ENCODE measurements at places on chromosomes 5 and 9.
A peak's percentile ranks its signal among the peaks of the same experiment; 100 is the strongest.

GRCh38 chr5:121915765-121916164 lies 46.0 kb upstream of the SRFBP1 start:
- no peak for DNase-seq

DNA sequence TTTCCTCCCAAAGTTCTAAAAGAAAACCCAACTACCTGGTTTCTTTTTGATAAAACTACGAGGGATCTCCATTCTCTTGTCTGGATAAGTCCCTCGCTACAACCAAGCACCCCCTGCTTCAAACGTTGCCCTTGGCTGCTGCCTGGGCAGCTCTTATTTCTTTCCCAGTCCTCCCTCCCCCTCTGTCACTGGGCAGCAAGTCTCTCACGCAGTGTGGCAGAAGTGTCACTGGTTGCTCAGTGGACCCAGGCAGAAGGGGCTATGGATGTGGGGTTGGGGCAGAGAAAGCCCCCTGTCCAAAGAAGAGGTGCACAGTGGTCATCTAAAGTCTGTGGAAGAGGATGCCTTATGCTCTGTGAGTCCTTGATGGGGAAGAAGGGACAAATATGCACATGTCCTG lies 7.2 kb upstream of the SMIM32 start:
- peak; percentile 39 for DNase-seq

DNA sequence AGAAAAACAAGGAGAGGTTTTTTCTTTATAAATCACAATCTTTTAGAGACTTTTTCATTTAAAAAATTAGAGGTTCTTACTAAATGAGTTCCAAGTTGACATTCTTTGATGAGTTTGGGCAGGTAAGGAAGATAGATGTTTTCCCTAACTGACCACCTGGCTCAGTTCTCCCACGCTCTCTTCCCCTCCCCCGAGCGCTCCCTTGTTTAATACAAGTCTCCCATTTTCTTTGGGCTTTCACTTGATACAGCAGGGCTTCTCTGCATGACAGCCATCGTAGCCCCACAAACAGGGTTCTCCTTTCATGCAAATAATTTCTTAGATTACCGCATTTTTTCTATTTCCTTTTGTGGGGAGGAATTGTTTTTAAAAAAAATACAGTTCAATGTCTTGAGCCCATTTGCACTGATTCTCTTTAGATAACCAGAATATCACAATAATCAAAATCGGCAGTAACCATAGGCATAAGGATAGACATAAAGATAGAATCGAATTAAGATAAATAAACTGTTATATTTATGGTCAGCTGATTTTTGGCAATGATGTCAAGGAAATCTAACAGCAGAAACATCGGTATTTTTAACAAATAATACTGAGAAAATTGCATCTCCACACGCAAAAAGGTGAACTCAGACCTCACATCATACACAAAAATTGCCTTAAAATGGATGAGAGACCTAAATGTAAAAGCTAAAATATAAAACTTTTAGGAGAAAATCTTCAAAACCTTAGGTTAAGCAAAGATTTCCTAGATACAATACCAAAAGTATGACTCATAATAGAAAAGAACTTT lies 325.4 kb downstream of the PIK3R1 start:
- DNase-seq = no peak

DNA sequence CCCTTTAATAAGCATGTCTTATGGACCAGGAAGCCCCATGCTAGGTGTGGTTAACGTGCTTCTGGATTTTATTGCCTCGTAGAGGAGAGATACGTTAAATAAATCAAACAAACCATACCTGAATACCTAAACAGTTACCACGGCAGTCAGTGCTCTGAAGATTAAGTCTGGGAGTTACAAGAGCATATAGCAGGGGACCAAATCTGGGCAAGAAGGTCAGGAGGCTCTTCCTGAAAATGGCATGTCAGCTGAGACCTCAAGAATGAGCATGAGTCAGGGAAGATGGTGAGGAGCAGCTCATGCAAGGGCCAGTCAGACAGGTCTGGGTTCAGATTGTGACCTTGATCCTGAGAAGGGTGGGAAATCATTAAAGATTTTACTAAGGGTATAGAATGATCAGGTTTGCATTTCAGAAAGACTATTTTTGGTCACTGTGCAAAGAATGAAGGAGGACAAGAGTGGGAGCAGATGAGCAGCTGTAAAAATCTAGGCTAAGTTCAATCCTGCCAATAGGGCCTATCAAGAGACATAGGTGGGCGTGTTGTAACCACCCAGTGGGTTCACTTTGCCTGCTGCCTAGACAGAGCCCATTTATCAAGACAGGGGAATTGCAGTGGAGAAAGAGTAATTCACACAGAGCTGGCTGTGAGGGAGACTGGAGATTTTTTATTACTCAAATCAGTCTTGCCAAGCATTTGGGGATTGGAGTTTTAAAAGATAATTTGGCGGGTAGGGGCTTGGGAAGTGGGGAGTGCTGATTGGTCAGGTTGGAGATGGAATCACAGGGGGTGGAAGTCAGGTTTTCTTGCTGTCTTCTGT lies 4.8 kb upstream of the ZNF366 start:
- DNase-seq = peak; percentile 79

DNA sequence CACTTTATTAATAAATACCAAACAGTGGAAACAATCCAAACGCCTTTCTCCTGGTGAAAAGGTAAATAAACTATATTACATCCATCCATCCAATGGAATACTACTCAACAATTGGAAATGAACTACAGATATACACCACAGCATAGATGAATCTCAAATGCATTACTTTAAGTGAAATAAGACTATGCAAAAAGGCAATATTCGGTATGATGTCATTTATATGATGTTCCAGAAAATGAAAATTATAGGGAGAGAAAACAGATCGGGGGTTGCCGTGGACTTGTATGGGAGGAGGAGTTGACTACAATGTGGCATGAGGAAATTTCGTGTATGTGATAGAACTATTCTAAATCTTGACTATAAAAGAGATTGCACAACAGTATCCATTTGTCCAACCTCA lies 27.5 kb upstream of the SLIT3 start:
- no peak for DNase-seq

- no peak for DNase-seq
Observed at GRCh38 chr9:87569518-87569917, 71.9 kb downstream of the DAPK1 start.

GRCh38 chr5:108953940-108954339 lies 206.2 kb downstream of the FER start:
- no peak for DNase-seq

DNA sequence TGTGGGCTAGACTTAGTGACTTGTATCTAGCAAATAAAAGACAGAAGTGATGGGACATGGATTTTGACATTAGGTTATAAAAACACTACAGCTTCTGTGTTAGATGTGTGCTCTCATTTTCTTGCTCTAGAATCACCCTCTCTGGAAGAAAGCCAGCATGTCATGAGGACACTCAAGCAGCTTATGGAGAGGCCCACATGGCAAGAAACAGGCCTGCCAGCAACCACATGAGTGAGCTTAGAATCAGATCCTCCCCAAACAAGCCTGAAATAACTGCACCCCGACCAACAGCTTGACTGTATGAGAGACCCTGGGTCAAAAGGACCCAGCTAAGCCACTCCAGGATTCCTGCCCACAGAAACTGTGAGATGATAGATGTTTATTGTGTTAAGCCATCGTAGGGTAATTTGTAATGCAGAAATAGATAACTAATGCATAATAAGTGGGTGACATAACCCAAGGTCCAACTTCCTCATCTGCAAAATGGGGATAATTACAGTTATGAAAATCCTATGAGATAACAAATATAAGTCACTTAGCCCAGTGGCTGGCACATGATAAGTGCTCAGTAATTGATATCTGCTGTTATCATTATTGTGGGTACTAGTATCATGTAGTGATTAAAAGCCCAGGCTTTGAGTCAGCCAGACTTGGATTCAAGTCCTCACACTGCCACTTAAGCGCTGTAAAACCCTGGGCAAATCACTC lies 86.5 kb downstream of the KLHL3 start:
- DNase-seq = peak; percentile 78

DNA sequence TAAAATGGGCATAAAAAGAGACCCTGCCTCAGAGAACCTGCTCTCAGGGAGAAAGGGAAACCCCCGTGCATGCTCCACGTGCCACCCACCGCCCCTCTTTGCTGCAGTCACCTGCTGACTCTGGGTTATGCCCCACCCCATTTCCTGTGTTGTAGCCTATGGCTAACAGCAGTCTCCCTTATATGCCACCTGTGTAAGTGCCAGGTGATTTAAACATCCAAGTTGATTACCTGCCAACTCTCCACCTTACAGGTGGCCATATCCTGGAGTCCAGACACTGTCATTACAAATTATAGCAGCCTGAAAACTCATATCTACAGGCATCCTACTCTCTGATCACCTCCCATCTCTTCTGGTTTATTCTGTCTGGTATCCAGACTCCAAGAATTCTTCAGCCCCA lies 242.6 kb downstream of the HSPA4 start:
- no peak for DNase-seq

GRCh38 chr9:106615118-106615889 lies 247.7 kb upstream of the ZNF462 start:
- DNase-seq = no peak

DNA sequence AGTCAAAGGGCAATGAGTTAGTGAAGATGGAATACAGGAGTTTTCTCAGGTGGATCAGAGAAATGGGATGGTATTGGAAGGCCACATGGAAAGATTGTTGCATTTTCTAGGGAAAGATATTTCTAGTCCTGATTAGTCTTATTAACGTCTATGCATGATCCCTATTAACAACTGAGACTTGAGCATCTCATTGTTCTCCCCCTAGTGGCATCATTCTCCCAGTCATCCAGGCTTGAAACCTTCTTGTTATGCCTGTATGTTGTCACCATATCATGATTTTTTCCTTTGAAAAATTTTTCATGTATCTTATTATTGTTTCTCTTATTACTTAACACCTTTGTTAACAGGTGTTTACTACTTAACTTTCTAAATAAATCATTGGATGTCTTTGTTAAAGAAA lies 34.4 kb downstream of the KIF2A start:
- DNase-seq = no peak

GRCh38 chr5:134547066-134547465 lies 21.6 kb downstream of the JADE2 start:
- DNase-seq = no peak

GRCh38 chr5:57338068-57338867 lies 144.3 kb downstream of the ACTBL2 start:
- no peak for DNase-seq

GRCh38 chr9:33291901-33292300 lies 1.6 kb downstream of the NFX1 start:
- no peak for DNase-seq

DNA sequence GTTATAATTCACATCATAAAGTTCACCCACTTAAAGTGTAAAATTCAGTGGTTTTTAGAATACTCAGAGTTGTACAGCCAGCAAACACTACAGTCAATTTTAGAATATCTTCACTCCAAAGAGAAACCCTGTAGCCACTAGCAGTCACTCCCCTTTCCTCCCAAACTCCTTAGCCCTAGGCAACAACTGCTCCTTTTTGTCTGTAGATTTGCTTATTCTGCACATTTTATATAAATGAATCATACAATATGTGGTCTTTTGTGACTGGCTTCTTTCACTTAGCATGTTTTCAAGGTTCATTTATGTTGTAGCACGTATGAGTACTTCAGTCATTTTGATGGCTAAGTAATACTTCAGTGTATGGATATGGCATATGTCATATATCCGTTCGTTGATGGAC lies 38.7 kb downstream of the TGFBR1 start:
- DNase-seq = no peak

DNA sequence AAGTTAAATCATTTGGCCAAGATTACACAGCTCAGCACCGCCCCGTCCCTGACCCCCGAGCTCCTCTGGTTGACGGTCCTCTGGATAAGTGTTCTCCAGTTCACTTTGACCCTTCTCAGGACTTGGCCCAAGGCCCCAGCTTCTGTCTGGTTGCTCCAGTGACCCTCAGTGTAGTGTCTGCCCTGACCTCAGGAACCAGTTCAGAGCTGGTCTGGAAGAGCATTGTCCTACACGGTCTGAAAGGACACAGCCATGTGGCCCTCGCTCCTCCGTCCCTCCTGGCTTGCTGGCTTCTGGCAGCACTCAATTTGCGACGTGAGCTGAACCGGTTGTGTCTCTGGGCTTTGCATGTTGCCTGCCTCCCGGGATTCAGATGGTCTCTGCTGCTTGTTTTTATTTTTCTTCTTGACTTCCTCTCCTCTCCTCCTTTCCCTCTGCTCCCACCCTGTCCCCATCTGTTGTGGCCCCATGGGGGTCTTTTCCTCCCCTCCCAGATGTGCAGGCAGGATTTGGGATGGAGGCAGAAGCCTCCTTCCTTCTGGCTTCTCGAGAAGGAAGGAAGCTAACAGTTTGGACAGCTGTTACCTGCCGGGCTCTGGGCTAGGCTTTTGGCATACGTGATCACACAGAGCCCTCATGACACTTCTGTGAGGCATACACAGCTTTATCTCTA lies 72.0 kb downstream of the PPARGC1B start:
- no peak for DNase-seq

DNA sequence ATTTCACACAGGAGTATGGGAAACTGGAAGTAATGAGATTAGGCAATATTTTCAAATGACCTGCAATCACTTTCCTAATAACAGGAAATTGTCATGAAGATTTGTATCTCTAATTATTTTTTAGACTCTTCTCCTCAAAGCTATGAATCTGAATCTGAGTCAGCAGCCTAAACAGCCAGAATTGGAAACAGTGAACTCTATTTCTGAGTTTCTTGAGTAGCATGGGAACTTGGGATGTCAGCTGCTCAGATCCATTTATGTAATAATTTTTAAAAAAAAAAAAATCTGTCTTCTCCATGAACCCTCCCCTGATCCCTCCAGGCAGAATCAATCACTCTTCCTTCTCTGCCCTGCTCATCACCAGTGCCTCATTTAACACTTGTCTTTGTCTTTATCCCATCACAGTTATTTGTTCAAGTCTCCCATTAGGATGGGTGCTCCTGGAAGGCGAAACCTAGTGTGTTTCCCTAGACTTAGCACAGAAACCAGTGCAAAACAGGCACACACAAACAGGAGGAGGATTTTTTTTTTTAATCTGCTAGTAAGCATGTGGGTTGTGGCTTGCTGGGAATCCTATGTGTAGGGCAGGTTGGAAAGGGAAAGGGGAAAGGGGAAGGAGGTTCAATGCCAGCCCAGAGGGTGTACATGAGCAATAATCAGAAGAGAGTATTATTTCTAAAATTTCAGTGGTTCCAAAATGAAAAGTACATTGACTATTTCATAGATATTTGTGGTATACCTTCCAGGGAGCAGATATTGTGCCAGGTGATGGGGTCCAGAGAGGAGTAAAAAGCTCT lies 186.8 kb downstream of the TTLL11 start:
- DNase-seq = no peak

DNA sequence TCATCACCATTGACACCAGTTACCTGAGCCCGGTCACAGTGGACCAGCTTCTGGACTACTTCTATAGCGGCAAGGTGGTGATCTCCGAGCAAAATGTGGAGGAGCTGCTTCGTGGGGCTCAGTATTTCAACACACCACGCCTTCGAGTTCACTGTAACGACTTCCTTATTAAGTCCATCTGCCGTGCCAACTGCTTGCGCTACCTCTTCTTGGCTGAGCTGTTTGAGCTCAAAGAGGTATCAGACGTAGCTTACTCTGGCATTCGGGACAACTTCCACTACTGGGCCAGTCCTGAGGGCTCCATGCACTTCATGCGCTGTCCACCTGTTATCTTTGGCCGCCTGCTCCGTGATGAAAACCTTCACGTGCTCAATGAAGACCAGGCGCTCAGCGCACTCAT lies 520 bp downstream of the CCIN start:
- no peak for DNase-seq

- DNase-seq = no peak
Observed at GRCh38 chr9:71285191-71285656, 163.8 kb upstream of the TRPM3 start.

Measured in esophagus muscularis mucosa (tissue), 4 donors.